ENCODE measurements at places on chromosomes 3 and 15. TPM values are rescaled to one million over a fixed set of nuclear protein-coding genes. Genes with fewer than 3 reads are reported as not detected.

The ASB14 gene
- total RNA-seq, result not detected

The ST8SIA2 gene
- 81.6 TPM for total RNA-seq

The RYK gene
- 136 TPM for total RNA-seq

The GPR15 gene
- total RNA-seq, result not detected

The IL17RD gene
- total RNA-seq, result 38.1 TPM

GRCh38 chr3:73427048-73427706, 197.6 kb downstream of the PDZRN3 start:
- DNase-seq, result no peak

DNA sequence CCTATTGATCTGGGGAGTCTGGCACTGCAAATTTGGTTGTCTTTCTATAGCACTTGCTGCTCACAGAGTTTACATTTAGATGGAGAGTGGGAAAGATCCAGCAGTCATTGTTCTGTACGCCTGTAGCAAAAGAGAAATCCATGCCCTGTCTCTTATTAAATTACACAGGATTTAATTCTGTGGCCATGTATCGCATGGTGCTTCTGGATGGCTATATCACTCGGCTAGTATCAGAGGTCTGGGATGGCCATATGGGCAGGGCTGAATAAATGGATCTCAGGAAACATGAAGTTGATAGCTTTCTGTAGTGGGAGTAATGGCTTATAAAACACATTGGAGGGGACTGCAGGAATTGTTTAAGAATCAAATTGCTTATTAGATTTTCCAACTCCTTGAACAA, 325.8 kb upstream of the DPH6 start:
- no peak for DNase-seq

- DNase-seq, result no peak
Measured at GRCh38 chr15:60079210-60079609, 75.1 kb downstream of the FOXB1 start.

GRCh38 chr3:122097141-122097540, 42.0 kb downstream of the CD86 start:
- DNase-seq, result no peak

The PLSCR4 gene
- total RNA-seq, result 7.6 TPM

DNA sequence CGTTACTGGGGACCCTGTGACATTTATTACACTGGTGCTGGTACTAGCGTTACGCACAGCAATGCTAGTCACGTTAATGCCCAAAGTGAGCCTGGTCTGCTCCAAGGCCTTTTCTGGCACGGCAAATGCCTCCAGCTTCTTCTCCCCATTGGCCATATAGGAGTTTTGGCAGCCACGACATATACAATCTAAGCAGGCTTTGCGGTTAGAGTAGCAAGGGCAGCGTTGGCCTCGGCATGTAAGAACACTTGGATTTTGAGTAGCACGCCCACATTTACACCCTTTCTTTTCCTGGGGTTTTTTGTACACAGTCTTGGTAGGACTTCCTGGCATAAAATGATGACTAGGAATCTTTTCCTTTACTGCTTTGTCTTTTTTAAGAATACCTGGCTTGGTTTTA, 44.9 kb downstream of the MSL2 start:
- no peak for DNase-seq

The ADAMTSL3 gene
- total RNA-seq, result 20.6 TPM

The RHOV gene
- total RNA-seq, result 10.8 TPM

GRCh38 chr15:60835974-60836373, 357.0 kb upstream of the ICE2 start:
- DNase-seq, result no peak

GRCh38 chr3:48468329-48468731, 21.8 kb downstream of the ATRIP start:
- no peak for DNase-seq

DNA sequence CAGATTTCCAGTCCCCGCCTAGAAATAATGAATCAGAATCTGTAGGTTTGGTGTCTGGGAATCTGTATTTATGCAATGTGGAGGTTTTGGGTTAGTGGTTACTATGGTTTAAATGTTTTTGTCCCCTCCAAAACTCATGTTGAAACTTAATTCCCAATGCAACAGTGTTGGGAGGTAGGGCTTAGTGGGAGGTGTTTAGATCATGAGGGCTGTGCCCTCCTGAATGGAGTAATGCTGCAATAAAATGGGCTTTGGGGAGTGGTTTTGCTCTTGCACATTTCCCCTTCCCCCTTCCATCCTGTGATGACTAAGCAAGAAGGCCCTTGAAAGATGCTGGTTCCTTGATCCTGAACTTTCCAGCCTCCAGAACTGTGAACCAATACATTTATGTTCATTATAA, 9.2 kb upstream of the RFC4 start:
- DNase-seq, result no peak

GRCh38 chr3:51400166-51400565, 9.1 kb downstream of the RBM15B start:
- DNase-seq, result no peak

- no peak for DNase-seq
Measured at GRCh38 chr15:47293466-47294162, 423.7 kb upstream of the SEMA6D start.

DNA sequence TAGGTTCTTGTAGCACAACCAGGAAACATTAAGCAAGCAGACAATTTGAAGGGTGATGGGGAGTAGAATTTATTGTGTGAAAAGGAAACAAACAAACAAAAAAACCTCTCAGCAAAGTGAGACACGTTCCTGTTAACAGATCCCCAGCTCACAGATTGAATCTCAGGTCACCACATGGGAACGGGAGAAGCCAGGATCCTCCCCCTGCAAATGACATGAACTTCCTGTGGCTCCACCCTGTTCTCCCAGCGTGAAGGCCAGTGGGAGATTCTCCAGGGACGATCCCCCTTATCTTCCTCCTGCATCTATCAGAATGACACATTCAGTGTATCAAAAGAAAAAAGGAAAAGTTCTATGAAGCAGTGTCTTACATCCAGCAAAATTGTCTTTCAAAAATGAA, 1488.1 kb downstream of the OTOL1 start:
- DNase-seq, result no peak

The IL5RA gene
- 0.78 TPM for total RNA-seq

DNA sequence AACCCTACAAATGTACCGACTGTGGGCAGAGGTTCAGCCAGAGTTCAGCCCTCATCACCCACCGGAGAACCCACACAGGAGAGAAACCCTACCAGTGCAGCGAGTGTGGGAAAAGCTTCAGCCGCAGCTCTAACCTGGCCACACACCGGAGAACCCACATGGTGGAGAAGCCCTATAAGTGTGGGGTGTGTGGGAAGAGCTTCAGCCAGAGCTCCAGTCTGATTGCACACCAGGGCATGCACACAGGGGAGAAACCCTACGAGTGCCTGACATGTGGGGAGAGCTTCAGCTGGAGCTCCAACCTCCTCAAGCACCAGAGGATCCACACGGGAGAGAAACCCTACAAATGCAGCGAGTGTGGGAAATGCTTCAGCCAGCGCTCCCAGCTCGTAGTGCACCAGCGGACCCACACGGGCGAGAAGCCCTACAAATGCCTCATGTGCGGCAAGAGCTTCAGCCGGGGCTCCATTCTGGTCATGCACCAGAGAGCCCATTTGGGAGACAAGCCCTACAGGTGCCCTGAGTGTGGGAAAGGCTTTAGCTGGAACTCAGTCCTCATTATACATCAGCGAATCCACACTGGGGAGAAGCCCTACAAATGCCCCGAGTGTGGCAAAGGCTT, 20.7 kb downstream of the ZSCAN2 start:
- DNase-seq, result no peak

- no peak for DNase-seq
Measured at GRCh38 chr15:36400936-36401585, 178.4 kb upstream of the CDIN1 start.

DNA sequence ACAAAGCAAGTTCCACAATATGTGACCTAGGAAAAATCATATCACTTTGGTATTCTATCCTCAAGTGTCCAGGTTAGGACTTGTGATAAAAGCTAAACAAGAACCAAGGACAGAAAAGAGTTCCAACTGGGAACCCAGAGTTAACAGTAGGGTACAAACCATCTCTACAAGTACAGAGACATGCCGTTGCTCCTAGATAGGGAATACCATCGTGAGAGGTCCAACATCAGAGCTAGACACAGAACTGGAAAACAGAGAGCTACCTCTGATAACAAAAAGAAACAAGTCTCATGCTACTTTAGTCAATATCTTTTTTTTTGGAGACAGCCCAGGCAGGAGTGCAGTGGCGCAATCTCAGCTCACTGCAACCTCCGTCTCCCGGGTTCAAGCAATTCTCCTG, 37.8 kb downstream of the SMARCC1 start:
- DNase-seq, result no peak

DNA sequence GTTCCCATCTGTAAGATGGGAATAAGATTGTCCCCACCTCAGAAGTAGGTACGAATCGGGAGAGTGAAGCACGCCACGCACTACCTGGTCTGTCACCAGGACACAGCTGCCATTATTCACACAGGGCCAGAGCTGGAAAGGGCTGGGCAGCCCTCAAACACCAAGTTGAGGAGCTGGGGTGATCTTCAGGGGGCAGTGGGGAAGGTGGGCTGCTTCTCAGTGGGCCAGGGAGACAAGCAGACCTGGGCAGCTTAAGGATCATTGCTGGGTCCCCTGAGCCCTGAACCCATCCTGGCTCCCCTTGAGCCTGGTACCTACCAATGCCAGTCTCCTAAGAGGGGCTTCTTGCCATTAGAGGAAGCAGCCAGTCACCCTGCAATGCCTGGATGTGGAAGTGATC, 82.1 kb downstream of the SMAD6 start:
- no peak for DNase-seq

DNA sequence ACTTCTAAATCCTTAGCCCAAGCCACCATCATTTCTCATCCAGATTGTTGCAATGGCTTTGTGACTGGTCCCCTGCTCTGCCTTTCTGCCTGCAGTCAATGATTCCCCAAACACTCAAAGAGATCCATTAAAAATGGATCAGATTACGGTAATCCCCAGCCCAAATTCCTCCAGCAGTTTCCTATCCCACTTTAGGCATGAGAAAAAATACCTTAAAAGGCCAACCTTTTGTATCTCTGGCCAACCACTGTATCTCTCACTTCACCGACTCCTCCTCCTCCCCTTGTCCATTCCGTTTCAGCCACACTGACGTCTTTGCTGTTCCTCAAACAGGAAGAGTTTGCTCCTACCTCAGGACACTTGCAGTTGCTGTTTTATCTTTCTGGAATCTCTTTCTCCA, 20.9 kb upstream of the IL1RAP start:
- DNase-seq, result no peak

The TGM5 gene
- not detected for total RNA-seq

DNA sequence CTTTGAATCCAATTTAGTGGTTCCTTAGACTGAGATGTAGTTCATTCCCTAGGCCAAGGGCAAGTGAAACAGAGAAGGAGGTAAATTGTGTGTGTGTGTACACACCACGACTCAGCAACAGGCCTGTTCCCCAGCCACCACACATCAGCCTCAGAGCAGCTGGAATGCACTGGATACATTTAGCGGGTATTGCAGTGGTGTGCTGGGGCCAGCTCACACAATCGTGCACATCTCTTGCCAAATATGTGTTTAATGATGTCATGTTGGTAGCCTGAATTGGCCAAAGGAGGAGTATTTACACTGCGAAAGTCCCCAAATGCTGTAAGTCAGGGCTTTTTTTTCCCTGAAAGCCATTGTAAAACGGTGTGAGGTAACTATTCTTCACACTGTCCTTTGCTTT, 82.3 kb downstream of the RBPMS2 start:
- no peak for DNase-seq

The ALDH1A2 gene
- total RNA-seq, result 6.1 TPM

DNA sequence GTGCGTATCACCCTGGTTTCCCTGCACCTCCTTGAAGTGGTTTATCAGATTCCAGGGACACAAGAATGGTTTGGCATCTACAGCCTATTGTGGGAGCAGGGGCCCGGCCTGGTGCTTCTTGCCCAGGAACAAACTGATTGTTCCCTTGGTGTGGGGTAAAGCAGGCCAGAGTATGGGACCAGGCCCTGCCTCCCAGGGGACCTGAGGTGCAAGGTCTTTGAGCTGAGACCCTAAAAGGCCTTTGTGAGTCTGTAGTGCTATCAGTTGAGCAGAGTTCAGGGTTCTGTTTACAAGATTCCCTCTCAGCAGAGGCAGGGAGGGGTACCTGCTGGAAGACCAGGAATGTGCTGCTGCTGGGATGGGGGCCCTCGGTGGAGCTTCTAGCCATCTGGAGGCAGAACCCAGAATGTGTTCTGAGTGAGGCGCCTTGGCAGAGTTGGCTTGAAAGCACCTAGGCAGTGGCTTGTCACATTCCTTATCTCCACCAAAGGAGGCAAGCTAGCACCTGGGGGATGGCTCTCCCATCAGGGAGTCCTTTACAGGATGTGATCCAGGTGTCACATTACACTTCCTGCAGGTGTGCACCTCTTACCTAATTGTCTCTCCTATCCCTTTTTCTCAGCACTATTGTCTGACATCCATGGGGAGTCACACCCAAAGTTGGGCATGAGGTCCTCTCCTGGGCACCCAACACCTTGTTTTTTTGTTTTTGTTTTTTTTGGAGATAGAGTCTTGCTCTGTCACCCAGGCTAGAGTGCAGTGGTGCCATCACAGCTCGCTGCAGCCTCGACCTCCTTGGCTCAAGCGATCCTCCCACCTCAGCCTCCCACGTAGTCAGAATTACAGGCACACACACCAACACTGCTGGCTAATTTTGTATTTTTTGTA, 13.1 kb downstream of the FLNB start:
- DNase-seq, result no peak

The GABRR3 gene
- not detected for total RNA-seq

The CASR gene
- not detected for total RNA-seq

DNA sequence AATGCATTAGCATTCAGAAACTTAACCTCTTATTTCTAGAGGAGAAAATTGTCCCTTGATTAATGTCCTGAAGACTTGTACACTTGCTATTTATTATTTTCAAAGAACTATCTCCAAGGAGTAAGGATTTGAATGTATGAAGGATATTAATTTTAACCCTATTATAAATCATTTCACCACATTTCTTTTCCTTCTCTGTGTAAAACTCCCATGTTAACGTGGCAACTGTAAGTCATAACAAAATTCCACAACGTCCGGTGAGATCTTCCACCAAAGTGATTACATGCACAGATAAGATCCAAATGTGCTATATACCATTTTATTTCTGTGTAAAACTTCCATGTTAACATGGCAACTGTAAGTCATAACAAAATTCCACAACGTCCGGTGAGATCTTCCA, 229.1 kb upstream of the ARHGEF26 start:
- no peak for DNase-seq

The DUOX2 gene
- total RNA-seq, result not detected

The POLG gene
- 38.4 TPM for total RNA-seq
